Lower leg skin (tissue), 4 donors: ENCODE measurements at places on chromosomes 5 and 9.

GRCh38 chr5:137880313-137880712, 8.9 kb upstream of the PKD2L2 start:
- no peak for DNase-seq

DNA sequence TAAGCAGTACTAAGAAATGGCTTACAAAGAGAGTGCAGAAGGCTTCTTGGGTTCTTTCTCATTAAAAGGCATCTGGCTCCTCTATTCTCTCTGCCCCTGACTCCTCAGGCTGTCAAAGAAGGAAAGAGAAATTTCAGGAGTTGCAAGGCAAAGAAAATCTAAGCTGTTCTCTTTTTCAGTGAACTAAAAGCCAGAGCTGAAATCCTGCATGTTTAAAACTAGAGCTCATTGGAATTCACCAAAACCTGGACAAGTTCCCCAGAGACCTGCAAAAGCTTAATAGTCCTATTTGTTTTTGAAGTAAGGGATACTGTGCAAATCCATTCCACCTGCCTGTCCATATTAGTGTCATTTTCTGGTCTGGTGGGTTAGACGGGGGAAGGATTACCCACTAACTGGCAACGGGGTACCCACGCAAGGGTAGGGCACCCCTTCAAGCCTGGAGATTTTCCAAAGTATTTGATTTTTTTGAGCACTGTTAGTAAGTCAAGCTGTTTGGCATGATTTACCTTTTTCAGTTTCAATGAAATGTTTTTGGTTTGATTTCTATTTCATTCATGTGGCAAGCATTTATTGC, 179.3 kb downstream of the FSTL4 start:
- DNase-seq = no peak

DNA sequence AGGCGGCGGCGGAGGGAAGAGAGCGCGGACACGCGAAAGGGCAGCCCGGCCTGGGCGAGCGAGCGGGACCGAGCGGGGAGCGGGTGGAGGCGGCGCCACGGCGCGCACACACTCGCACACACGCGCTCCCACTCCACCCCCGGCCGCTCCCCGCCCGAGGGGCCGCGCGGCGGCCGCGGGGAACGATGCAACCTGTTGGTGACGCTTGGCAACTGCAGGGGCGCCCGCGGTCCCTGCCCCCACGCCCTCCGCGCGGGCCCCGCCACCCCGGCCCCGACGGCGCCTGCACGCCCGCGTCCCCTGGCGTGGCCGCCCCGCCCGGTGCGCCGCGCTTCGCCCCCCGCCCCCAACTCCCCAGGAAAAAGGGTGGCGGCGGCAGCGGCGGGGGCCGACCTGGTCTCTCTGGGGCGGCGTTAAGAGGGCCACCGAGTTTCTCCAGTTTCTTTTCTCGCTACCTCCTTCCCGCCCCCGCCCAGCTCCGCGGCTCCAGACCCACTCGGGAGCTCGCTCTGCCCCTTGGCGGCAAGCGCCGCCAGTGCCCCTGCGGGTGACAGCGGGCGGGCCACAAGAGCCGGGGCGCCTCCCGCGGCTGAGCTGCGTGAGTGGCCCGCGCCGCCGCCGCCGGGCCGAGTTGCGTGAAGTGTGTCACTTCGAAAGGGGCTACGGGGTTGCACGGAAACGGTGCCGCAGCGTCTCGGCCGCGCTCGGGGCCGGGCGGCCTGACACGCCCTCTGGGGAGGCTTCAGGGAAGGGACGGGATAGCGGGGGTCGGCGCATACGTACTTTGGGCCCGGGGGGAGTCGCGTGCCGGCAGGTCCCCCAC, at the start of gene NR3C1:
Gene NR3C1, minus strand, starts transcription at position 94 of the 823 bp plus-strand sequence. CDS start 2,847 bp downstream, outside the sequence.
- DNase-seq = peak; percentile 97

- no peak for DNase-seq
Measured at GRCh38 chr5:16520841-16521240, 55.2 kb upstream of the ZNF622 start.

DNA sequence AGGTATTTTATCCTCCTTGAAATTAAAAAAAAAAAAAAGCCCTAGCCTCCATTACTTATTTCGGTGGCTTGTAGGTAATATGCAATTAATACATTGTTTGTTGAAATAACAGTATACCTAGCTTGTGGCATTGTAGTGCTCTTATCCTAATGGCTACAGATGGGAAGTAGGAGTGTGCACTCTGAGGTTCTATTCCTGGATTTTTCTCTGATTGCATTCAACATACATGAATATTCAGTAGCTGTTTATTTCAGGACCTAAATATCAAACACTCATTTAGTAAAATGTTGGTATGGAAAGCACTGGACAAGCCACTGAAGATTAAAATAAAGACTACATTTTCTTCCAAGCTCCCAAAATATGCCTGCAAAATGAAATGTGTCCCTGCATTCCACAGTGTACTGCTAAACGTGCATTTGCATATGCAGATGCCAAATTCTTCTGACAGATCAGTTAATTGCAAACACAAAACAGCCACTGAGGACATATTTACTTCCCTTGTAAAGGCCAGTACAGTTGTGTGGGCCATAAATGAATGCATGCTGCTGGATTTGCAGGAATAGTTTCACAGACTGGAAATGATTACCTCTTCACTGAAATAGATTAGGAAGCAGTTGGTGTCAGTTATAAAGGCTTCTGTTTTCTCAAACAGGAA, 826.1 kb downstream of the PRELID2 start:
- DNase-seq = no peak

DNA sequence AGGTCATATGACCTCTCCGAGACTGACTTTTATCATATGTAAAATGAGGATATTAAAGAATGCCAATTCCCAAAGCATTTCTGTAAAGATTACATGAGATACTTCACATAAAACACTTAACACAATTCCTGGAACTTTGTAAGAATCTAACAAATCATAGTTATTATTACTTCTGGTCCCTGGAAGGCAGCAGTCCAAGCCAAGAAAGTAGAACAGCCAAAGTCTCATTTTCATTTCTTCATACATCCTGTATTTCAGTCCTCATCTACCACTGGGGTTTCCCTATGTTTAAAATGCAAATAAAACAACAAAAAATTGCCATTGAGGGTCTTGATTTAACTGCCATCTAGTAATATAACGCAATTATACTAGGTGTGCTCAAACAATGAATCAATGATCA, 179.5 kb downstream of the MARCHF11 start:
- no peak for DNase-seq

DNA sequence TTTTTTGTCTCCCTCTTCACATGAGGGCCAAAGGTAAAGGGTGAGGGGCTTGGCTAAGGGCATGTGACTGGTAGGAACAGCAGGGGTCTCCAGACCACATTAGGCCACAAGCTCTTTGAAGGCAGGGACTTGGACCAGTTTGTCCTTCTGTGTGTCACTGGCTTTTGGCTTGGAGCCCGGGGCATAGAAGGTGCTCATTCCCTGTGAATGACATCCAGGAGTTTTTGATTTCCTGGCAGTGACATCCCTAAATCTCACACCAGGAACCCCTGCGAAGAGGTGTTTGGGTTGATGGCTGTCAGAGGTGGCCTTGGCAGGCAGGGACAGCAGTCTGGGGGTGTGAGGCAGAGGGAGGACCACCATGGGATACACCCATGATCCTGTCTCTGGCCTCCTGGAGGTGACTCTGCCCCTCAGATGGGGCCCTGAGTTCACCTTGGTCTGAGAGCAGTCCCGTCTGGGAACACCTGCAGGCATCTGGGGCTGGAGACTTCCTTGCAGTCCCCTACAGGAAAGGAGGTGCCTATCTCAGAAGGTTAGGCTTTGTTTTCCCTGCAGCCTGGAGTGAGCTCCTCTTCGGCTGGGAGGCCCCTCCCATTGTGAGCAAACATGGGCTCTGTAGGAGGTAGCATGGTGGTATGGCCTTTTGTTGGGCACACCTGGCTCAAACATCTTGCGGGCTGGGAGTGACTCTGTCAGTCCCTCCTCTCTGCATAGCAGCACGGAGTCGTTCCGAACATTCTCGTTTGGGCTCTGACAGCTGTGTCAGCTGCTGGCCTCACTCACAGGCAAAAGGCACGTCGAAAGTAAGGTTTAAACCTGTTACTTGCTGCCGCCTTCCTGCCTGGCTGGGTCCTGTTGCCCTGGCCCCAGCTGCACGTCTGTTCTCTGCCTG, 38.6 kb upstream of the PITX1 start:
- DNase-seq = no peak

- no peak for DNase-seq
Measured at GRCh38 chr5:56429110-56429561, 196.0 kb upstream of the ANKRD55 start.

DNA sequence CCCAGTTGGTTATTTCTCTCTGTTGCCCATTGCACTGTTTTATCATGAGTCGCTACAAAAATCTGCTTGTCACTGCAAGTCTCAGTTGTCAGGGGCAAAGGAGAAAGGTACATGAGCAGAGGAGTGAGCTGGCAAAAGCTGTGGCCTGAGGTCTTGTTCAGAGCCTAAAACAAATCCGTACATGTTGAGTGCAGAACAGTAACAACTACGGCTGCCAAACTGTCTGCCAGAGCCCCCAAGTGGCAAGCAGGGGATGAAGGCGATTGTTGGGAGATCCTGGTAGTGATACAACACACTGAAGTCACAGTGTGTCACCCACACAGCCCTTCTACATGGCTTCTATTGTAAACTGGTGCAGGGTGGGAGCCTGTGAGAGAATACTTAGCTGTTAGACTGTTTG, 50.9 kb downstream of the BRINP1 start:
- no peak for DNase-seq

DNA sequence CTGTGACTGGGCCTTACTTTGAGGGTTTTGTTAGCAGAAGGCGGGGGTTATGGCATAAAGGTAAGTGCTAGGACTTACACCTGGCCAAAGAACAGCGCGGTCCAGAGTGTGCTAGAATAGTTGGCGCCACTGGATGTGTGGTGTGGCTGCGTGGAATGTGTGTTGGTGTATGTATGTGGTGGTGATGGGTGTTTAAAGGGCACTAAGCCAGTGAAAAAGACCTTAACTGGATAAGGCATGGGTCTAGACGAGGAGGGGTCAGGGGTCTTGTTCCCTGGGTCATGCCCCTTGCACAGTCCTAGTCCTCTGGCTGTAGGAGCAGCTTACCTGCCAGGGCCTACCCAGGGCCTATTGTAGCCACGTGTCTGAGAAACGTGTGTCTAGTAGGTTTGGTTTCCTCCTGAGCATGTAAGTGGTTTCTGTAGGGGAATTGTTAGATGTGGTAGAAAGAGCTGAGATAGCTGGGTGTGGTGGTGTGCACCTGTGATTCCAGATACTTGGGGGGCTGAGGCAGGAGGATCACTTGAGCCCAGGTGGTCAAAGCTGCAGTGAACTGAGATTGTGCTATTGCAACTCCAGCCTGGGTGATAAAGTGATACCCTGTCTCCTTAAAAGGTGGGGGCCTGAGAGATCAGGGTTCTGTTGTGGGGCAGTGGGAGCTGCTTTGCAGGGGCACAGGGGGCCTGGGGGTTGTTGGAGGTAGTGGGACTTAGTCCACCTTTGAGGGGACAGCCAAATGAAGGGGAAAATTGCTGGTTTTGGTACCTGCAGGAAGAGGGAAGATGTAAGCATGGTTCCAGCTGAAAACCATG, 55.2 kb downstream of the HSPA4 start:
- peak; percentile 28 for DNase-seq

DNA sequence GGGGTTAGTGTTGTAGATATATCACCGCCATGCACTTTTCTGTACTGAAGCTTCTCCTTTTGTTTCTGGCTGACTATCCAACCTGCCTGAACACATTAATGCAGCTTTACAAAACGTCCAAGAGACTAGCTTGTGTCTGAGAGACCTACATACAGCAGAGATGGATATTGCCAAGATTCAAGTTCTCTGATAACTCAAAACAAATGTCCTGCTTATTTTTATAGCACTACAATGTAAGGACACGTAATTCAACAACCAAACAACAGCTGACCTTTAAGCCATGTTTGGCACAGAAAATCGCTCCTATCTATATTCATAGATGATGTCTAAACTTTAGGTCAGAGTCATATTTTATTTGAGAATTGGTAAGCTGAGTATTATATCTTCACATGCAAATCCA, 76.2 kb upstream of the NTRK2 start:
- DNase-seq = no peak

- no peak for DNase-seq
Measured at GRCh38 chr5:58761407-58761806, 178.5 kb downstream of the RAB3C start.

DNA sequence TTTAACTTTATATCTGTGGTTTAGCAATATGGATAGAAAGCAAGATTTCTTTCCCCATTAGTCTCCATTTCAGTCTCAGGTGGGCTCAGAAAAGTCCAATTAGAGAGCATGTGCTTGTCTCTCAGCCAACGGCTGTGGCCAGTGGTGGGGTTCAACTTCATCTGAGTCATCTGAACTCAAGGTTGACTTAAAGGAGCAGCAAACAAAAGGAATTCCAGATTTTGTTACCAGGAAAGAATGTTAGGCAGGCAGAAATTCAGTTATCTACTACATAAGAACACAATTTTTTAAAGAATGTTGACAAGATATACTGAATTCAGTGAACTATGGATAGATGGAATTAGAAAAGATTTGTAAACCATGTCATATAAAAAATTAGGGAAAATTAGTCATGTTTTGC, 784.1 kb downstream of the MAT2B start:
- no peak for DNase-seq

DNA sequence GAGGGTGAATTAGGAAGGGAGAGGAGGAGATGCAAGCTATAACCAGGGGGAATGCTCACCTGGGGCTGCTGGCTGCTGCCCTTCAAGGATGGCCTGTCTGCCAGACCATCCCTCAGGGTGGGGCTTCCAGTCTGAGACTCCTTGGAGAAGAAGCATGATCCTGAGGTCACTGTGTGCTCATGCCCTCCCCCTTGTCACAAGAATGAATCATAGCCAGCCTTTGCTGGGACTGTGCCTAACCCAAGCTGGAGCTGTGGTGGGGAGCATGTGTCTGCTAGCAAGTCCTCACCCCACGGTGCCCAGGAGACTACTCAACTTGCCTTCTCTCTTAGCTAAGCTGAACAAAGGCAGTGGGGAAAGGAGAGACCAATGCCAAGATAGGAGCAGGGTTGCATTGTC, 463.6 kb downstream of the SPOCK1 start:
- DNase-seq = no peak

DNA sequence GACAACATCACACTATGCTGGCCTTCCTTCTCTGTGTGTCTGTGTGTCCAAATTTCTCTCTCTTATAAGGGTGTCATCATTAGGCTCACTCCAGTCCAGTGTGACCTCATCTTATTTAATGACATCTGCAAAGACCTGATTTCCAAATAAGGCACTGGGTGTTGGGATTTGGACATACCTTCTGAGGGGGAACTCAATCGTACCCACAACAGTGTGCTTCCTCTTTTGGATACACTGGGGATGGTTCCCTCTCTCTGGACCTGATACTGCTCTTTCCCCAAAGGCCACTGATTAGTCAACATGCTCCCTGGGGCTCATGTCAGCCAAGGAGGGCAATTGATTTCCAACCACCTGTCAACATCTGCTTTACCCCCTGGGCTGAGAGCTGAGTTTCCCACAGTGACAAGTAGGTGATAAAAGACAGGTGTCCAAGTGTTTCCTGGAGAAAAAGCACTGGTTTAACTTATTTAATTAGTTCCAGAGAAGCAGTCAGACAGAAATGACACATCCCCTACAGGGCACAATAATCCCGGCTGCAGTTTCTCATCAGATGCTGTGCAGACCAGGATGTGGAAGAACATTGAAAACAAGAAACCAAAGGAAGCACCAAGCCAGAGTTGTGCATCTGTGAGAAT, 17.8 kb upstream of the CEP72 start:
- no peak for DNase-seq
